ENCODE measurements at places on chromosomes 12 and 14.

GRCh38 chr12:131132118-131132892 is 178.6 kb downstream of the ADGRD1 start:
- peak; percentile 94 for DNase-seq

DNA sequence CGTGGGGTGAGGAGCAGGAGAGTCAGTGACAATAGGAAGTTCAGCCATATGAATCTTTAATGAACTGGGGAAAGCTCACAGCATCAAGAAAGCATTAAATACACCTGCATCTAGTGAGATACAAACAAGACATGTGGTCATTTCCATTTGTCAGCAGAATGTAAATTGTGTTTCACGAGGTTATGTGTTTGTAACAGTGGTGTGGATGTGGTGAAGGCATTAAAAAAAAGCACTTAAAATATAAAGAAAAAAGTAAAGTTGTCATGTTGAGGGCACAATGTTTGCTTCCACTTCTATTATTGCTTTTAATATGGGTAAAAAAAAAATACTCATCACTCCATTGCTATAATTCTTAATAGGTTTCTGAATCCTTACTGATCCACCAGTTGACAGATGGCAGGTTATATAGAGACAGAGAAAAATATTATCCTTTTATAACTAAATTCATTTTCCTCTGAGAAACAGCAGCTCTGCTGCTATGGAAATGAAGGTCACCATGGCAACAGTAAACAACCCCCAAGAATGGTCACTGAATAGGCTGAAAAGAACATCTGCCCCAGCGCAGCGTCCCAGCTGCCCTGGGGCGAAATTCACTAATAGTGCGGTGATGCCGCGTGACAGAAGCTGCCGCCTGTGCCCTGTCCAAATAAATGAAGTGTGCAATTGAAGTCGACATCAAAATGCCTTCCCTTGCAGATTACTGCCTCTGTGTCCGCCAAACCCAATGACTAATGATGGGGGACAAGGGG is 226.1 kb downstream of the FOXN3 start:
- DNase-seq: no peak

DNA sequence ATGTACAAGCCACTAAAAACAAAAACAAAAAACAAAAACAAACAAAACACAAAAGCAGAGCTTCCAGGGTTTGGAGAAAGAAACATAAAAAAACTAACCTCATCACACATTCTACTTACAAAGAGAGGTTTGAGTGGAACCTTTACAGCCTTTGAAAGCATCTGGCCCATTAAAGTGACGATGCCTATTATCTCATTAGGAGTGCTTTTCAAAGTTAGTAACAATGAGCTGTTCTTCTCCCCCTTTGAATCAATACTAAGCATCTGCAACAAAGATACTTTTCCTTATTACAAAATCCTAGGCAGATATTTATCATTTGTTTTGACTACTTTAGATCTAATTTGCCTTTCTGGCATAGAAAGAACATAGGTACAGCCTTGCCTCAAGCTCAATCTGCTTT is 217.3 kb downstream of the PPM1H start:
- DNase-seq: no peak

- DNase-seq: no peak
Observed at GRCh38 chr12:11840366-11840765, 190.9 kb downstream of the ETV6 start.

DNA sequence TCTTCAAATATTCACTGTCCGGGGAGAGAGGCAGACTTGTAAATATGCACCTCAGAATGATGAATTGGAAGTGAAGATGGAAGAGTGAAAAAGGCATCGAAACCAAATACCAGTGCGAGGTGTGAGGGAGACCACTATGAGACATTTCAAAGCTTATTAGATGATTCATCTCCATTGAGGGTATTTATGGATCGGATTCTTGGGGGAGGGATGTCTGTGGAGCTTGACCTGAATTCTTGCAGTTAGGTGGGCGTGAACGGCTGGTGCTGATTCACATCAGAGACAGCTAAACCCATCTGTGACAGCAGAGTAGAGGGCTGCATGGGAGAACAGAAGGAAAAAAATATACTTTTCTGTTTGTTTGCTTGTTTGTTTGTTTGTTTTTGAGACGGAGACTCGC is 677.2 kb downstream of the AACS start:
- DNase-seq: no peak

GRCh38 chr12:97024393-97024792 is 117.3 kb downstream of the NEDD1 start:
- no peak for DNase-seq

DNA sequence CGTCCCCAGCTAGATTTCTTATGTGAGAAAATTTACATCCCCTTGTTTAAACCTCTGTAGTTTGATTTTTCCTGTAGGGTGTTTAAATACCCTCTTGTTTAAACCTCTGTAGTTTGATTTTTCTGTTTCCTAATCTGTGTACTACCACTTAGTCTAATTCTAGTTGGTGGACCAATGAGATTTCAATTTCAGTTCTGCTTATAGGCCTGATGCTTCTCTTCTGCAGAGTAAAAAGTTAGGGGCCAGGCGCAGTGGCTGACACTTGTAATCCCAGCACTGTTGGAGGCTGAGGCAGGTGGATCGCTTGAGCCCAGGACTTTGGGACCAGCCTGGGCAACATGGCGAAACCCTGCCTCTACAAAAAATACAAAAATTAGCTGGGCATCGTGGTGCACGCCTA is 11.5 kb downstream of the UBC start:
- no peak for DNase-seq

GRCh38 chr12:46456356-46457334 is 84.1 kb upstream of the SLC38A2 start:
- DNase-seq: no peak

- no peak for DNase-seq
Observed at GRCh38 chr12:100857418-100857817, 62.8 kb downstream of the ANO4 start.

- no peak for DNase-seq
Observed at GRCh38 chr12:44930972-44931600, 55.0 kb upstream of the NELL2 start.

- DNase-seq: no peak
Observed at GRCh38 chr12:122726080-122726558, 4.5 kb downstream of the HCAR1 start.

- no peak for DNase-seq
Observed at GRCh38 chr14:77189479-77189878, 7.9 kb downstream of the TMEM63C start.

GRCh38 chr12:112979041-112979680 is 842 bp downstream of the OAS2 start:
- no peak for DNase-seq

- DNase-seq: no peak
Observed at GRCh38 chr12:65152596-65152995, 16.8 kb upstream of the LEMD3 start.
